ENCODE measurements at places on chromosomes 6 and 20. TPM values are rescaled to one million over a fixed set of nuclear protein-coding genes. Genes with fewer than 3 reads are reported as not detected.

GRCh38 chr6:158630938-158631616 is 13.5 kb downstream of the DYNLT1 start:
- H3K4me1 ChIP-seq = peaks cover 18% of the 10 kb centered on the region
- DNase-seq = no peak
- H3K27ac ChIP-seq = peak overlapping the region; percentile 80
- peaks cover 52% of the 10 kb centered on the region for H3K36me3 ChIP-seq

RSPH9 gene
- 0.35 TPM for total RNA-seq

DNA sequence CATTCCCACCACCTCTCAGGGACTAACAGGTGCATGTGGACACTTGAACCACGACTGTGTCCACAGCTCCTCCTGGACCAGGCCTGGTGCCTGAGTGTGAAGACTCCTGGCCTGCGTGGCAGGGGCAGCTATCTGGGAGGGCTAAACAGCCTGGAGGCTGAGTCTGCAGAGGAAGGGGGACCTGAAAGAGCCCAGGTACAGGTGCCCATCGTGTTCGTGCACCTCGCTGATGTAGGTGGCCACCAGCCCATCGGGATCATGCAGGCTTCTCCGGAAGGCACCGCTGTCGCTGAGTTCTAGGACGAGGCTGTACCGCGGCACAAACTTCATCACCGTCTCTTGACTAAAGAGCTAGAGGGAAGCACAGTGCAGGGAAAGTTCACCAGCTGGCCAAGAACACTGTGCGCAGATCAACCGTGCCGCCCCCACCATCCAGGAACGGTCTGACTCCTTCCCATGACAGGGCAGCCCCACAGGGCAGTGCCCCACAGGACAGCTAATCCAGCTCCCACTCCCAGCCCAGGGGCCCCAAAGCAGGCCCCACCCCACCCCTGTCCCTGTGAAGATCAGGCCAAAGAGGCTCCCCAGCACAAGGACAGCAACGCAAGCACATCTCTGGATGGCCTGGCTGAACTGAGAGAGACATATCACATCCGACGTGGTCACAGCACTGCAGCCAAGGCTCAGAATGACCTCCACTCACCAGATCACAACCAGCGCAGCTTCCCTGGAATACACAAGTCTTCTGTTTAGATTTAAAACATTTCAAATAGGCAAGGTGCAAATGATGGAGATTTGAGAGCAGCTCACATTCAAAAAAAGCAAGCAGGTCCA is 14.8 kb downstream of the CST7 start:
- H3K4me3 ChIP-seq = no peak overlapping the region
- no peaks in the 10 kb centered on the region for H3K4me1 ChIP-seq
- no peak for DNase-seq

GRCh38 chr6:106381881-106382280 is 21.4 kb downstream of the CRYBG1 start:
- H3K4me1 ChIP-seq = no peaks in the 10 kb centered on the region
- H3K36me3 ChIP-seq = peaks cover 2% of the 10 kb centered on the region
- no peak overlapping the region for H3K27ac ChIP-seq
- DNase-seq = no peak

DNA sequence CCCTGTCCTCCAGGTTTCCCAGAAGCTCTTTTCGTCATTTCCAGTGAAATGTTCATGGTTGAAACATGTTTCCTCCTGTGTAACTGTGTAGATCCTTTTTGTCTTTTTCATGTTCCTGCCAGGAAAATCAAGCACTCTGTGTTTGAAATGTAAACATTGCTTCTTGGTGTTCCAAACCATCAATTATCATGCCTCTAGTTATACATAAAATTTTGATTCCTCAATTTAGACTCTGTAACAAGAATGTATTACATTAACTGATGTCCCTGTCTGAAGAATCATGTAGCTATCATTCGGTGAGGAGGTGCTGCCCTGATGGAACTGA is 546.3 kb upstream of the CITED2 start:
- no peak for DNase-seq
- no peak overlapping the region for H3K4me3 ChIP-seq
- H3K27ac ChIP-seq = no peak overlapping the region
- H3K36me3 ChIP-seq = no peaks in the 10 kb centered on the region

Data from WTC11 (cell line).